ENCODE measurements at places on chromosomes 11 and 22. TPM values are rescaled to one million over a fixed set of nuclear protein-coding genes. Genes with fewer than 3 reads are reported as not detected.

Gene FJX1
- 38.3 TPM for total RNA-seq

Gene MS4A6E
- not detected for total RNA-seq

Gene ANO9
- not detected for total RNA-seq

Gene SDHD
- total RNA-seq: 109 TPM

Gene CD3G
- not detected for total RNA-seq

Gene SLC1A2
- total RNA-seq: 0.41 TPM

Gene EXPH5
- 2.3 TPM for total RNA-seq

Gene RASGRP2
- total RNA-seq: 0.07 TPM

Gene EIF3M
- 872 TPM for total RNA-seq

Gene GDPD4
- not detected for total RNA-seq

Gene SAA4
- total RNA-seq: 0.43 TPM

Gene OR51E2
- total RNA-seq: not detected

Gene MMP13
- 4.2 TPM for total RNA-seq

Gene SHANK2
- 0.02 TPM for total RNA-seq

Gene ALDH3B2
- not detected for total RNA-seq

Gene SYT13
- not detected for total RNA-seq

Gene EIF1AD
- total RNA-seq: 54.5 TPM

Gene PATE2
- not detected for total RNA-seq

Gene RAB38
- not detected for total RNA-seq

Gene UPK3A
- total RNA-seq: not detected

Gene BSCL2
- 186 TPM for total RNA-seq

Gene FOLR1
- 0.50 TPM for total RNA-seq

Gene MPEG1
- not detected for total RNA-seq

Gene PRAME
- total RNA-seq: 53.8 TPM

Gene CELSR1
- total RNA-seq: 19.6 TPM

Gene TBC1D22A
- 7.9 TPM for total RNA-seq

Gene IRAG1
- total RNA-seq: not detected

Gene MEI1
- 2.7 TPM for total RNA-seq

Gene TUBA8
- total RNA-seq: 1.3 TPM

Gene OR4A15
- not detected for total RNA-seq

Gene ASPHD2
- 4.5 TPM for total RNA-seq

Gene LRRC56
- total RNA-seq: not detected

Gene MGAT3
- 1.3 TPM for total RNA-seq

Gene GGTLC2
- not detected for total RNA-seq

Gene HEPACAM
- not detected for total RNA-seq

Gene SLN
- total RNA-seq: not detected

Gene APOBEC3C
- total RNA-seq: 6.4 TPM

Gene TRIM48
- not detected for total RNA-seq

Gene TRIM77
- not detected for total RNA-seq

Gene C11orf65
- total RNA-seq: 0.28 TPM

Gene CECR2
- not detected for total RNA-seq

Gene E2F8
- 8.2 TPM for total RNA-seq

Gene BAIAP2L2
- not detected for total RNA-seq

Gene SAA2
- total RNA-seq: 4.9 TPM

Measured in A172 (cell line).